ENCODE measurements at places on chromosomes 1 and 21.

- no peak for DNase-seq
Observed at GRCh38 chr1:173049322-173049633, 1.5 kb downstream of the TNFSF18 start.

DNA sequence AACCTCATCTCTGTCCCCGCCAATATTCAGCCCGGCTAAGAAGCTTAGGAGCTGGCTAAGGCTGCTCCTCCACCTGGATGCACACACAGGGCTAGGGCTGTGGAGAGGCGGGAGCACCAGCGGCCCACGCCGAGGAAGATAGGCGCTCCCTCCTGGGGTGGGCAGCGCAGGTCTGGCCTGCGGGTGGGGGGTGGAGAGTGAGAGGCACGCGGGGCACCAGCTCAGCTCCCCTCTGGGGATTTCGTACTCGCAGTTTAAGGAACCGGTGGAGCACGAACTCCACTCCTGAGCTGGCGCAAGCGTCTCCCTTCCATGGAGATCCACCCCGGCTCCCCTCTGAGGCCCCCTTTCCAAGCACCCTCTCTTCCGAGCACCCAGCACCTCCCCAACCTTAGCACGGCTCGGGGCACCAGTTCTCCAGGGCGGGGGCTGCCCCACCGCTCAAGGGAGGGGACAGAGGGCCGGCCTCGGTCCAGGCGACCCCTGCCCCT lies 433 bp upstream of the KAZN start:
- no peak for DNase-seq

DNA sequence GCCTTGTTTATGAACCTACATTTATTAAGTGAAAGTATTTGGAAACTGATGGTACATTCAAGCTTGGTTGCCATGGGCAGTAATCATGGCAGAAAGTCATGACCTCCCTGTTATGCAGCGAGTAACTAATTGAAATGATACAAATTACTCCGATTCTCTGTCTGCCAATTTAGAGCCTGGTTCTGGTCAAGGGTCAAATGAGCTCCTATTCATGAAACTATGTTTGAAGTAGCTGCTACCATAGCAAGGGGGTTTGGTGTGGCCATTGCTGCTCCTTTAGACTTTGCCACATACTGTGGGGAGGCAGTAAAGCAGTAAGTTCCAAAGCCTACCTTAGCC lies 187.2 kb upstream of the FOXD3 start:
- no peak for DNase-seq

DNA sequence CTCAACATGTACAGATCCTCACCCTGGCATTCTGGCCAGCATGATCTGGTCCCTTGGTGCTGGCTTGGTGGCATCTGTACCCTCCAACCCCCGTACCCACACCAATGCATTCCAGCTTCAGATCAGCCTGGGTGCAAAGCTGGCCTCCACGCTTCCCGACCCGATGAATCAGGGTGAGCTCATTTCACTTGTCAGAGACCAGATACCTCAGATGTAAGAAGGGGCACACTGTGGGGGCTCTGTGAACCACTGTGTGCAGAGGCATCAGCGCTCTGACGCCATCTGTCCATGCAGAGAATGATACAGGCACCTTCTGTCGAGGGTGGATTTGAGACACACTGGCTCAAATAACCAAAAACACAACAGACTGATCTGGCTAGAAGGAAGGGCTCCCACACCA lies 76.6 kb downstream of the DMRTB1 start:
- DNase-seq = peak; percentile 95

GRCh38 chr1:10866321-10867093 lies 70.1 kb upstream of the CASZ1 start:
- no peak for DNase-seq

DNA sequence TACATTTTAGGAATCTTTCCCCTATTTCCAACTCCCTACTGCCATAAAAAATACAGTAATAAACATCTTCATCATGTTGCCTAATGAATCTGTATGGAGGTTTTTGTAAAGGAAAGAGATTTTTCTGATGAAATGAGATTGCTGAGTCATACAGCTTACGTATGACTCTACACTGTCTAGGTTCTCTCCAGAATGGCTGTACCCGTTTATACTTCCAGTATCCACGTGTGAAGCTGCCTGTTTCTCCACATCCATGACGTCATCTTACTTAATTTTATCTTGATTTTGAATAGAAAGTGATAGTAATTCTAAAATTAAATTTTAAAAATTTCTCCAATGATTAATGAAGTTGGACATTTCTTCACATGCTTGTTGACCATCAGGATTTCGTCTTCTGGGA lies 103.7 kb downstream of the COQ8A start:
- no peak for DNase-seq

GRCh38 chr1:205064741-205065316 lies 19.4 kb downstream of the TMEM81 start:
- DNase-seq = no peak

DNA sequence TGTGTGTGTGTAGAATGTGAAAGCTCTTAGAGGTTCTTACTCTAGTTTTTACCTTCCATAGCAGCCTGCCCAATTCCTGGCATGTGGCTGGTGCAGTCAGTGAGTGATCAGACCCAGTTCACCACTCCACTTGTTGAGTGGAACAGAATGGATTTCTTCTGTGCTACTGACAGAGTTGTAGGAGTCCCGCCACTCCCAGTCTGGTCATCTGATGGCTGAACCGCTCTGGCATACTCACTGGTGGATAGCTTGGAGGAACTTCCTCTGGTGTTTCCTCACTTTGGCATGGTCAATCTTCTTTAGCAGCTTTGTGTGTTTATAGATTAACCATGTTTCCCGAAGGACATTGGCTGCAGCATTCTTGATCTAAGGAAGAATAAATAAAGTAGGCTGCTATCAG lies 106.7 kb upstream of the ADAR start:
- no peak for DNase-seq

GRCh38 chr1:183553331-183553730 lies 36.9 kb downstream of the NCF2 start:
- no peak for DNase-seq

DNA sequence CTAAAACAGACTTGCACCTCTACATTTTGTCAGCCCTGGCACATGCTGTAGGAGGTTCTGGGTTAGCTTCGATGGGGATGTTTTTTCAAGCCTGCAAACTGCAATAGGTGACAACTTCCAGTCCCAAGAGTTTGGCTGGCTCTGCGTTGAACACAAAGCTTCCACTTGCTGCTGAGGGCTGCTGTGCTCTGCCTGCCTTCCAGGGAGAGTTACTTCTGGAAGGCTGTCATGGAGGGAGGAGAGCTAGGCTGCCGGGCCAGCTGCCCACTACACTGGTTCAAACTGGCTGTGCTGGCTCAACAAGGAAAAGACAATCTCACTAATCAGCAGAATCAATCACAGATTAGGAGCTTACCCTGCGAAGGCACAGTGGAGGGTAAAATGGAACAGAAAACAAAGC lies 46.7 kb upstream of the PPP2R5A start:
- DNase-seq = no peak

DNA sequence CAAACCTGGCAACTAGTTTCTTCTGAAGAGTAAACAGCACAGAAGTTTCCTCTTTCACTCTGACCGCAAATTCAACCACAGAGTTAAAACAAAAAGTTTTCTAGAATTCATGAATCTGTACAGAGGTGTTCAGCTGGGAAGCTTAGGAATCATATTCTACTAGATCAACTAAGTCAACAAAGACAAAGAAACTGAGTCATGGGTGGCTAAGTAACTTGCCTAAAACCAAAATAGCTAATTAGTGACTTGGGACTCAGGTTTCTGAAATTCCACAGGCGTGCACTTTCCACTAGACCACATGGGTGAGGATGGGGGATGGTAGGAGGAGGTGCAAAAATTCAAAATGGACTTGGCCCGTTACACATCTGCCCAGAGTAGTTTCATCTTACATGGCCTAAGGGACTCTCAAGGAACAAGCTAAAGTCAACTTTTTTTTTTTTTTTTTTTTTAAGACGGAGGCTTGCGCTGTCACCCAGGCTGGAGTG lies 25.8 kb downstream of the PTPN14 start:
- DNase-seq = no peak

DNA sequence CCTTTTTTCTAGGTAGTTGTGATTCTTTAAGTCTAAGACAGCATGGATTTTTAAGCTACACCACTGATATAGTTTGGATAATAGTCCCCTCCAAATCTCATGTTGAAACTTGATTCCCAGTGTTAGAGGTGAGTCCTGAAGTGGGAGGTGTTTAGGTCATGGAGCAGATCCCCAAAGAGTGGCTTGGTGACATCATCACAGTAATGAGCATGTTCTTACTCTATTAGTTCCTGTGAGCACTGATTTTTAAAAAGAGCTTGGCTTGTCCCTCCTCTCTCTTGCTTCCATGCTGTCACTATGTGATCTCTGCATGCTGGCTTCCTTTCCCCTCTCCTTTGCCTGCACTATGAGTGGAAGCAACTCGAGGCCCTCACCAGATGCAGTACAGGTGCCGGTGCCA lies 115.5 kb downstream of the LEPR start:
- no peak for DNase-seq

GRCh38 chr21:37793660-37794059 lies 122.6 kb downstream of the KCNJ6 start:
- DNase-seq = no peak

DNA sequence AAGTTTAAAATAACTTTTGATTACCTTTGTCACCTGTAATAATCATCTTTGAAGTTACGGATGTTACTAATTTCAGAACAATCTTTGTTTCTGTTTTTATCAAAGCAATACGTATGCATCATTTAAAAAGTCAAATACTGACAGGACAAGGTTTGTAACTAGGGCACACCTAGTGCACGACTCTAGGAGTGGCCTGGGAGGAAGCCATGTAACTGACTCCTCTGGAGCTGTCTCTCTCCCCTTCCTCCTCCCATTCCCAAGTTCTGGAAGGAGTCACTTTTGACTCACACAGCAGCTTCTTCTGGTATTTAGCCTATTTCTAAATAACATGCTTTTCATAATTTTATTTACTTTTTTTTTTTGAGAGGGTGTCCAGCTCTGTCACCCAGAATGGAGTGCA lies 11.8 kb upstream of the RAP1GAP start:
- DNase-seq = no peak

GRCh38 chr1:150207281-150207971 lies 28.5 kb downstream of the ANP32E start:
- no peak for DNase-seq

DNA sequence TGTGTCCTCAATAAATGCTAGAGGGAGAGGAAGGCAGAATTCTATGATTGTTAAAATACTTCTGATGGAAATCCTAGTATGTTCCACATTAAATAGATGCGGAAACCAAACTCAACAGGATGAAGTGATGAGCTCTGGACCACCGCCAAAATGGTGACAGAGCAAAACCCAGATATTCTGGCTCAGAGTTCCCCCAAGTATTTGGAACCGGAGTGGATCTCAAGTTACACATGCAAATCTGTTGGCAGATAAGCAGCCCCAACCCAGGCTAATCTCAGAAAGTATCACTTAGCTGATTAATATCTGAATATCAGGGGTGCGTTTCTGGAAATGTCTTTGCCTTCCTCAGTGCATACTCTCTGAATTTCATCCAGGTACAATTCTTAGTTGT lies 17.4 kb upstream of the GRHL3 start:
- DNase-seq = no peak

GRCh38 chr21:28793043-28793442 lies 199.6 kb downstream of the LTN1 start:
- no peak for DNase-seq

GRCh38 chr1:87146538-87146937 lies 182.1 kb upstream of the LMO4 start:
- DNase-seq = no peak

- no peak for DNase-seq
Observed at GRCh38 chr21:45618846-45619485, 24.6 kb upstream of the PCBP3 start.

- peak; percentile 48 for DNase-seq
Observed at GRCh38 chr1:155324717-155325602, 4.3 kb downstream of the RUSC1 start.

- DNase-seq = no peak
Observed at GRCh38 chr1:228151180-228151925, 1.6 kb downstream of the GJC2 start.

DNA sequence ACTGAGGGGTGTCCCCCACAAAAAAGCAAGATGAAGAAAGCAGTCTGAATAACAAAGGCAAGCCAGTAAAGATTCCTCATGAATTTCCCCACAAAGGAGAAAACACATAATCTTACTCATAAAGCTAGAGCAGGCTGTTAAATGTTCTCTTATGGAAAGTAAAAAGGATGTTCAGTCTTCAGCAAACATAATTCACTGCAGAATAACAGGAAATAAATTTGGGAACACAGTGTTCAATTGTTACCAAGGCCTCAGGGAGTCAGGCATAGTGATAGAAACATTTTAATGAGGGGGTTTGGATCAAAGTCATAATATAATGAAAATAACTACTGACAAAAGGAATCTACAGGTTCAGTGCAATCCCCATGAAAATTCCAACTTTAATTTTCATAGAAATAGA lies 297.6 kb downstream of the DPYD start:
- no peak for DNase-seq

DNA sequence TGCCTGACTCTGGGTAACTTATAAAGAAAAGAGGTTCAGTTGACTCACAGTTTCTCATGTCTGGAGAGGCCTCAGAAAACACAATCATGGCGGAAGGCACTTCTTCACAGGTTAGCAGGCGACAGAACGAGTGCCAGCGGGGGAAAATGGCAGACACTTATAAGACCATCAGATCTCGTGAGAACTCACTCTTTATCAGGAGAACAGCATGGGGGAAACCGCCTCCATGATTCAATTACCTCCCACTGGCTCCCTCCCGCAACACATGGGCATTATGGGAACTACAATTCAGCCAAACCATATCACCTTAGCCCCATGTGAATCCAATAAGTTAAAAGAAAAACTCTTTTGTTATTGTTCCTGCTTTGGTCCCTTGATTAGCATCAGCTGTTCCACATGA lies 725.2 kb downstream of the LRRIQ3 start:
- no peak for DNase-seq

GRCh38 chr1:100441146-100441545 lies 88.8 kb downstream of the CDC14A start:
- DNase-seq = no peak

GRCh38 chr1:194975913-194976312 lies 1632.3 kb downstream of the KCNT2 start:
- DNase-seq = no peak

DNA sequence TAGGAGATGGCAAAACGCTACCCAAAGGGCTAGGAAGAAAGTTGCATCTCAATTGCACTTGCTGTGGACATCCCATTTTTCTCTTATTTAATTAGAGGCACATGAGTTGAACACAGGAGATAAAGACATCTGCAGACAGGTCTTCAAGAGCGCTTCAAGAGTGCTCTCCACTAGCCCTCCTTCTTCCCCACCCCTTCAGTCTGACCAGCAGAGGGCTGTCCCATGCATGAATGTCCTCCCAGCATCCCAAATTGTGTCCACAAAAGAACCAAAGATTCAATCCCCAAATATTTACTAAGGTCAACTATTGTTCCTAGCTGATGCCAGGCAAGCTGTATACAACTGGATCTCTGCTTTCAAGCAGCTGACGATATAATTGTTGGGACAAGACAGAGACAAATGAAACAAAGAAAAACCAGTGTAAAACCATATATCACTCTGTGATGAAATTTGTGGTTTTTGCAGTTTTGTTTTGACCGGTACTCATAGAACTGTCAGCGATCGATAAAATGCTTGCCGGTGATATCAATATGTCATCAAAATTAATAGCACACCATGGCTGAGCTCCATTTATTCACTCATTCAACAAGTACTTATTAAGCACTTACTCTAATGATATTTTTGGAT lies 174.2 kb downstream of the TNR start:
- DNase-seq = no peak
